ENCODE measurements at places on chromosomes 3 and 15.

DNA sequence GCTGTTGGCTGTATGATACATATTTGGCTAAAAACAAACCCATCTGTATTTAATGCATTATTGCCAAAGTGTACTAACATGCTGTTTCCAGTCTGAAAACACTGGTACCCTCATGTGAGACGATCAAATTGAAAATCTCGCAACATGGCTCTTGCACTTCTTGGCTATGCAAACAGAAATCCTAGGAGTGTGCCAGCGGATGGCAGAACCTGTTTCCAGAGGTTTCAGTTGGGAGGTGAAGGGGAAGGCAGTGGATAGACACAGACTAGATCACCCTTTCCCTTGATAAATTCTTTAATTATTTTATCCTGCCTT lies 350.3 kb downstream of the TUSC7 start:
- no peak for DNase-seq

DNA sequence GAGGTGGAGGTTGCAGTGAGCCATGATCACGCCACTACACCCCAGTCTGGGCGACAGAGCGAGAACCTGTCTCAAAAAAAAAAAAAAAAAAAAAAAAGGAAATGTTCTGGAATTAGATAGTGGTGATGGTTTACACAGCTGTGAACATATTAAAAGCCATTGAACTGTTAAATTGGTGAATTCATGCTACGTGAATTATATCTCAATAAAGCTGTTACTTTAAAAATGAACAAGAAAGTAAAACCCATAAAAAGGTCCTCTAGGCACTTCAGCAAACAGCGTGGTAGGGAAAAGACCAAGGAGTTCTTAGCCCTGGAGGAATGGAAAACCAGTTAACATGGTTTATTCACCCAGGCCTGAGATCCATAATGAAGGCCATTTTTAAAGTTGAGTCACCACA lies 180.1 kb downstream of the ATG7 start:
- no peak for DNase-seq

GRCh38 chr15:28093752-28094535 lies 5.2 kb downstream of the OCA2 start:
- DNase-seq: no peak

GRCh38 chr3:60948488-60948887 lies 302.8 kb downstream of the FHIT start:
- DNase-seq: no peak

- DNase-seq: no peak
These were observed 59.1 kb downstream of the LSAMP start for GRCh38 chr3:116386168-116386567.

DNA sequence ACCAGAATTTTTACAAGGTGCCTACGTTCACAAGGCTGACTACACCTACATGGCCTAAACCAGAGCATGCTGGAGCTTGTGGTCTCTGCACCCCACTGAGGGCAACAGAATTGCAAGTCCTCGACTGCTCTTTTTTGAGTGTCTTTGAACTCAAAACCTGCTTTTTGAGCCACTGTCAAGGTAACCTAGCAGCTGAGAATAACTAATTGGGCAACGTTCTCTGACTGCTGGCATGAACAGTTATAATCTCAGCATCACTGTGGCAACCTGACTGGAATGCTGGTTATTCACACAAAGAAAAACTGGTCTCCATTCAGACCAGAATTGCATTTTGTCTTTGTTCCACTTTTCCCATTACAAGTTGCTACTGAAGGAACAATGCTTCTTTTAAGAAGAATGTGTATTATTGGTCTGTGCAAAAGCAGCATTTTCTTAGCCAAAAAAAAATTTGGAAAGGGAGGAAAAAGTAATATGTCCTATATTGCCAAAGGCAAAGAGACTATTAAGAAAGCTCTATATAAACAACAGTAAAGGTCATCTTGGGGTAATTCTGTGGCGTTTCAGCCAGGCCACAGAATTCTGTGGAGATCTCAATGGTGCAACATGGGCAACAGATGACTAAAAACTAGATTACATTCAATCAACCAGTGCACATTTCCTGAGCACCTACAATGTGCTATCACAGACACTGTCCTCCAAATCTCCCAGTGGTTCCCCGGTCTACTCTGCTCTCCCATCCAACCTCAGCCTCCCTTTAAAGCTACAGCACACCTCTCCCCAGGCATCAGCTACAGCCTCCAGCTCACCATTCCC lies 76.8 kb downstream of the TNIK start:
- no peak for DNase-seq

- no peak for DNase-seq
These were observed 17.5 kb downstream of the LMCD1 start for GRCh38 chr3:8519156-8519555.

DNA sequence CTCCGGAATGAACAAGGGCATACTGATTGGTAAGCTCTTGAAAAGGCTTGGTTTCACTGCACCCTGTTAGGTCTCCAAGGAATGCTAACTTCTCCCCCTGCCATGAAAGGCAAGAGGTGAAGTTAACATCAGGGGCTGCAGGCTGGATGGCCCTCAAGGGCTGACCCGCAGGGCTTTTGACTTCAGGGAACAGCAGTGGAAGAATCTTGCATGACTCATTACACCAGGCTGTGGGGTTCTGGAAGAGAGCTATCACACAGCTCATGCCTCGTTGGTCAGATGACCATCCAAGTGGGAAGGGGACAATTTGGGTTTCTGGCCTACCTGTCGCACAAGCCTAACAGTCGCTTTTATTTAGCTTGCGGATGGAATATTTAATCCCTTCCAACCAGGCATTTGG lies 23.6 kb upstream of the ATG7 start:
- no peak for DNase-seq

- DNase-seq: no peak
These were observed 32.4 kb downstream of the MEGF11 start for GRCh38 chr15:66221126-66221525.

DNA sequence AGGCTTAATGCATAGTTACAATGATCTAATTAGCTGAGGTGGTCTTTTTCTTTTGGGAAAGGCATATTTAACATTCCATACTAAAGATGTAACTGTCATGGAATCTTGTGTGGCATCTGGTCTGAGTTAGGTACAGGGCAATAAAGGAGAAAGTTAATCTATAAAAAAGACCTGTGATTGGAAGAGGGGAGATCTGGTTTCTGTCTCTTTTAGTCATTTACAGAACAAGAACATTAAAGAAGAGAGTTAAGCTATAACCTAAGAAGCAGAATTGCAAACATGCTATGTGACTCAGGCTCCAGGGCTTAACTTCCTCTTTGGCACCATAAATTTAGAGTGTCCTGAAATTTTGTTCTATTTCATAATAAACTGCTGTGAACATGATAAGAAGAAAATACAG lies 47.2 kb upstream of the MME start:
- no peak for DNase-seq

DNA sequence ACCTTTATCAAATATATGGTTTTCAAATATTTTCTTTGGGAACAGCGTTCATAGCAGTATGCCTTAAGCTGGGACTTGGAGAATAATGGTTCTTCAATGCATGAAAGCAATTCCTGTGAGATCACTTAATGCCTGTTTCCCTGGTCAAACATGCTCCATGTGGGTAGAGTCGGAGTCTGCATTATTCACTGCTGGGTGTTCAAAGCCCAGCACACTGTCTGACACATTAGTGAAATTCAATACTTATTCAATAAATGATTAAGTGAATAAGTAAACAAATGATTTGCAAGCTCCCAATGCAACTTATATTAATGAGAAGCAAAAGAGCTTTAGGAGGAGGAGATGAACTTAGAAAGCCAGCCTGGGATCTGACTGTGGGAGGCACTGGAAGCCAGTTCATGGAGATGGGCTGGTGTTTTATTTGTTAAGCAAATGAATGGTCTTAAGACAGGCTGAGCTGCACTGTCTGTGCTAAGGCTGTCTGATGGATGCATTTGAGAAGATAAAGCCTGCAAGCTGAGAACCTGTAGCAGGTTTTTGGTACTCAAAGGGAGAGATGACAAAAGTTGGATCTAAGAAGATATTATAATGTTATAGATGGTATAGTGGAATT lies 490.8 kb downstream of the MCTP2 start:
- DNase-seq: no peak

DNA sequence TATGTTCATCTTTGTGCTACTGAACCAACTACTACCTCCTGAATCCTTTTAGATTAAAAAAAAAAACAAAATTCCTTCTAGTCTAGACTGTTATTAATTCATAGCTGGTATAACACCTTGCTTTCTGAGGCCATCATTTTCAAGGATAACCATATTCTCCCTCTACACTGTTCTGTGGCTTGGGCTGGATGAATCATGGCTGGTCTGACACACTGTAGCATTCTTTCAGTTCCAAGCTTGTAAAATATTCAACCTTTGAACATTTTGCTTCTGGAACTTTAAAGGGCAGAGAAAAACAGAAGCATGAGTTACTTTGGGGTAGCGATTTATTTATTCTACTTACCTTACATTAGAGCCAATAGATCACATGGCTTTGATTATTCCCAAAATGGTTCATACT lies 7.6 kb downstream of the HSPBAP1 start:
- DNase-seq: no peak

DNA sequence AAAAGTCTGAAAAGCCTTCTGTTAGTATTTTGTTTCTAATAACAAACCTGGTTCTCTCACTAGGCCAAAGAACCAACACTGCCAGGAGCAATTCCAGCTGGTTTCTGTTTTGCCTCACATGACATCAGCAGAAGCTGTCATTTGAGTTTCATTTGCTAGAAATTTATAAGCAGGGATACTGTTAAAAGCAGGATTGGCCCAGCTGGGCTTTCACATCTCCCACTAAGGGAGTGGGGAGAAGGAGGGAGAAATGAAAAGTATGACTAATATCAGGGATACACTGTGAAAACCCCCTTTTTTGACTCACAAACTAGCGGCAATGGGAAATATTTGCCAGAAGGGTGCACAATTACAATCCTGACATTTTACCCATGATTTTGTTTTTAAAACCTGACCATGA lies 5.3 kb downstream of the CCDC80 start:
- no peak for DNase-seq

DNA sequence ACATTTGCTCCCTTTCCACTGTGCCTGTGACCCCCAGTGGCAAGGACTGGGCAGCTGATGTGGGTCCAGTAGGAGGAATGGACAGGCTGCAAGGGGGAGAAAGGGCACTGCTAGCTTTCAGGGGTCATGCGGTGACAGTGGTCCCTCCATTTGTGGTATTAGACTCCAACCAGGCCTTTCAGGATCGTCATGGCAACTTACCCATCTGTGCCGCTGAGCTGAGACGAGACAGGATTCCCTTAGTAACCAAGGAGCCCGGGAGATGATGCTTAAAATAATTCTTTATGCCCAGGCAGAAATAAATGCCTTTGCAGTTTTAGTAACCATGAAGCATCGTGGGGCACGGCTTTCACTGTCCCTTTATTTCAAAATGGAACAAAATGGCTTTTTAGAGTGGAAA lies 15.9 kb upstream of the MRPL3 start:
- no peak for DNase-seq

DNA sequence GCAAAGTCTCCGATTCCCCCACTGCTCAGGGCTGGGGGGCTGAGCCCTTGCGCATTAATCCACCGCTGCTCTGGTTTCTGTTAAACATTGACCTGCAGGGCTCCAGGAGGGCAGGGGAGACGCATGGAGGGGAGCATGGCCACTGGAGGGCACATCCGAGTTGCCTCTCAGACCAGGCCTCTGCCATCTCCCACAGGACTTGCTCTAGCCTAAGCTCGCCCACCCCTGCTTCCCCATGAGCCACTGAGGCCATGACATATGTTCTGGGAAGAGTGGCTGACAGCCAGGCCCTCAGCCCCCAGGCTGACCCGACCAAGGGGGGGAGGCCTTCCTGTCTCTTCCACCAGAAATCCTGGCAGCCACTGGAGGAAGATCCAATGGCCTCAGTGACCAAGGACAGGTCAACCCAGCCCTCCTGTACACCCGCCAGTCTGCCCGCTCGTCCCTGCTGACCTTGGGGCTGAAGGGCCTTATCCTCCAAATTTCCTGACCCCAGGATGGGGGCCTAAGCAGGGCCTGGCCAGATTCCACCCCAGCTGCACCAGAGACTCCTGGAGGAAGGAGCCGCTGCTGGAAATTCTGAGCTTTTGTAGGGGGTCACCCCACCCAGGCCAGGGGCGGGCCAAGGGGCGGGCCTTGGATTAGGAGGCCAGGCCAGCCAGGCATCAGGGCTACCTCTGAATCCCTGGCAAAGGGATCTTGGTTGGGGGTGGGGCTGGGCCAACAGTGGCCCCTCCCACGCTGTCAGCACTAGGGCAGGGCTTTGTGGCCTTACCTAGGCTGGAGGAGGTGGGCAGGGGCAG lies at the start of gene HYAL1:
HYAL1 (minus strand) TSS at position 562 of the 803 bp plus-strand sequence. CDS start 618 bp downstream, outside the sequence.
- DNase-seq: no peak

- DNase-seq: no peak
These were observed 70.0 kb downstream of the PGPEP1L start for GRCh38 chr15:98937413-98938104.

GRCh38 chr3:122961146-122961545 lies 66.4 kb downstream of the SEMA5B start:
- no peak for DNase-seq

GRCh38 chr3:46993986-46994385 lies 14.5 kb downstream of the NBEAL2 start:
- no peak for DNase-seq

- no peak for DNase-seq
These were observed 652.6 kb upstream of the BCHE start for GRCh38 chr3:166489826-166490225.

- no peak for DNase-seq
These were observed 69.5 kb upstream of the CMC1 start for GRCh38 chr3:28171962-28172361.

DNA sequence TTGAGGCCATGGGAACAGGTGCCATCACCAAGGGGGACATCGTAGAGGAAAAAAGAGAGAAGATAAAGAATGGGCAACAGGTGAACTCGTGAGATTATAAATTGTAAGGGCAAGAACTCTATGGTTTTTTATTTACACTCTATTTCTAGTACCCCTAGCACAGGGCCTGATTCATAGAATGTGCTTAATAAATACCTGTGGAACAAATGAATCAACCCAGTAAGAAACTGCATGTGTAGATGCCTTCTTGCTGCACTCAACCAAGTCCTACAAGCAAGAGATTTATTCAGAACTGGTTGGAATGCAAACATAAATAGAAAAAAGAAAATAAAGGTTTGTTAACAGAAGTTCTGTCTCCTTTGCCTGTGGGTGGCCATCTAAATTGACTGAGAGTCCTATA lies 18.7 kb upstream of the KPNA1 start:
- DNase-seq: no peak

DNA sequence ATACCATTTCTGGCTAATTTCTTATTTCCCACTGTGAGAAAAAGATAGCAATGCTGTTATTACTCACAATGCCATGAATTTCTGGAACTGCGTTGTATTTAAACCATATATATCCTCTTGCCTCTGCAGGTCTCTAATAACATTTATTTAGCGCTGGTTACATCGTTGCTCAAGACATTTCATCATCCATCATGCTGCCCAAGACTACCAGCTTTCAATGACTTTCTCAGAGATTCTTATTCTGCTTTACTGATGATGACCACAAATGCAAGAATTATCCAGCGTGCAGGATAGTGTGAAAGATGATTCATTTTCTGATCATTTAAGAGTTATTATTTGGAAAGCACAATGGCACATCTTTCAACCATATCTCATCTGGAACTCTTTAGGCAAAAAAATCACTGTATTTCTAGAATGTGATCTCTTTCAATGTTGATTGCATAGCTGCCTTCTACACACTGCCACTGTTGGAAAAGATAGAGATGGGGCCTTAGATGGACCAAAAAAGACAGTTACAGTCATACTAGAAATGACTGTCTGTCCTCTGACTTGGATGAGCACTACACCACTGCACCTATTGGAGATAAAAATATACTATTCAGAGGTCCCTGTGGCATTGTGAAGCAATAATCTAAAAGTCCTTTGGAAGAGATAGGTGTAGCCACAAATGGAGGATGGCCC lies 716.1 kb downstream of the NSUN3 start:
- no peak for DNase-seq

- no peak for DNase-seq
These were observed 11.2 kb downstream of the SEC13 start for GRCh38 chr3:10309736-10310135.

GRCh38 chr15:51180534-51180933 lies 85.8 kb upstream of the TNFAIP8L3 start:
- DNase-seq: no peak

All from T-helper 22 cell (primary cell).